ENCODE measurements at places on chromosomes 3 and 15. TPM values are rescaled to one million over a fixed set of nuclear protein-coding genes. Genes with fewer than 3 reads are reported as not detected.

DNA sequence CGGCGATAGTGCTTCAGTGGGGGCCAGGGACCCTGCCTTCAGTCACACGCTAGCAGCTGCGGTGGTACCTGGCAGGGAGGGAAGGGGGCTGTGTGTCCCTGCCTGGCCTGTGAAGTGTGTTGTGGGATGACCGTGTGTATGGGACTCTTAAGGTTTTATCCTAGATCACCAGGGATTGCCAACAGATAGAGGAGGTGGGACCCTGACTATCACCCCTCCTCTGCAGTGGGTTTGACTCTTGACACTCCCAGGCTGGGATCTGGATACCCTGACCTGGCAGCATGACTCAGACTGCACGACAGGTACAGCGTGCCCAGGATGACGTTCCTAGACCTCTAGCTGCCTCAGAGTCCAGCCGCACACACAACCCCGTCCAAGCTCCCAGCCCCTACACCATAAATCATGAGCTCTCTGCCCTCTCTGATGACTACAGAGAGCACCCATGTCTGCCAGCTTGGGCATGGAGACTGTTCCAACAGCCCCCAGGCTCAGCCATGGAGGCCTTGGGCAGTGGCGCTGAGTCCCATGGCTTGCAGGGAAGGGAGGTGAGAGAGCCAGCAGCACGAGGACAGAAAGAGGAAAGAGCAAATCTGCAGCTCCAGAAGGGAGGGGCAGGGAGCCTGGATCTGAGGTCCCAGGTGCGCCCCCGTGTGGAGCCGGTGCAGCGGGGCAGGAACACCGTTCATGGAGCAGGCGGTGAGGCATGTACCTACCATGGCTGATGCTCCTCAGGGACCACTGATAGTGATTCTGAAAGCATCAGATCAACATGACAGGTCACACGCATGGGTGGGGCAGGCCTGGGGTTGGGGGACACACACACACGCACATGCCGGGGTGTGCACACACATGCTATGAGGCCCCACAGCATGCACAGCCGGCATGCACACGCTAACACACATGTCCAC, 71.0 kb downstream of the ADAMTS7 start:
- peak; percentile 81 for DNase-seq

GRCh38 chr15:25862472-25863110, 536 bp downstream of the ATP10A start:
- DNase-seq, result peak; percentile 78

DNA sequence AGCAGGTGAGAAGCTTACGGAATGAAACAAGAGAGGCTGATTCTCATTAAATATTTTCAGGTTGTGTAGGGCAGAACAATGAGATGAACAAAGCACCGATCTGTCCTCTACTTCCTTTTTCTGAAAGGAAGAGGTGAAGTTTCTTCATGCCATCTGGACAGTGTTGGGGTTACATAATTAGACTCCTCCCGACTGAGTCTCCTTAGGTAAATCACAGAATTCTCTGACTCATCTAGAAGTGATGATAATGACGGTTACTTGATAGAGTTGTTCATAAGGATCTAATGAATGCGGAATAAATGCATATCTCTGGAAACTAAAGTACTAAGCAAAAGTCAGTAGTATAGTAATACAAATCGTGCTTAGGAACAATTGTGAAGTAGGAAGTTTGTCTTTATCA, 21.2 kb downstream of the CRTC3 start:
- DNase-seq, result no peak

DNA sequence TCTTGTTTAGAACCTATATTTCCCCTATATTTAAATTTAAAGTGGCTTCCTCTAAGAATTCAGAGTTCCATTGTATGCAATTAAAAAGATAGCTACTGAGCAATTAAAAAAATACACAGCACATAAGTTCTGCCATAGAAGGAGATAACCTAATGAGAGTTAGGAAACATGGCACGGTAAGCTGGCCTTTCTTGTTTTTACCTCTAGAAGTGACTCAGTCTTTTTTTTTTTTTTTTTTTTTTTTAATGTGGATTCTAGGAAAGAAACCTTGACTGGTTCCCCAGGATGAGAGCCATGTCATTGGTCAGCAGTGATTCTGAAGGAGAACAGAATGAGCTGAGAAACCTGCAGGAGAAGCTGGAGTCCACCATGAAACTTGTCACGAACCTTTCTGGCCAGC, 142.7 kb upstream of the BHLHE40 start:
- DNase-seq, result no peak

- DNase-seq, result peak; percentile 33
Observed at GRCh38 chr3:188734395-188734794, 437.4 kb upstream of the TPRG1 start.

DNA sequence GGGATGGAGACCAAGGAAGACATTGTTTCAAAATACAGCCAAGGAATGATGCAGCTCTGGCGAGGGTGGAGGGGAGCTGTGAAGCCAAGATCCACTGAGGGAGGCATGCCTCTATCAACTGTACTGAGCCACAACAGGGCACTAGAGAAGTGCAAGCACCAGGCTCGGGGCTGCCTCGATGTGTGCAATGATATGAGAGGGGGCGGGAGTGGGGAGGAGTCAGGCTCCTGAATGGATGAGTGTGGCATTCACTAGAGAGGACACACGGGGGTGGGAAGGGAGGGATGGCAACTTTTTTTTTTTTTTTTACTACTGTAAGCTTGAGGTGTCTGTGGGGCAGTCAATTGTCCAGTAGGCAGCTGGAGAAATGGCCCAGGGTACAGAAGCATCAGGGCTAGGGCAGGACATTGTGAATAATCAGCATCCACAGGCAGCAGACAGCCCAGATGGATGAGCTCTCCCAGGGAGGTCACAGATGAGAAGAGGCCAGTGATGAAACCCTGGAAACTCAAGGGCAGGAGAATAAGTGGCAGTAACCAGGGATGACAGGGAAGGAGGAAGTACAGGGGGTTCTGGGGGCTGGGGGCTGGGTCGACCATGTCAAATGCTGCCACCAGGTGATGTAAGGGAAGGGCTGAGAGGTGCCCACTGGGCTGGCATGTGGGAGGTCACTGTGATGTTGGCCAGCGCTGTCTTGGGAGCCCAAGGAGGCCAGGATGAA, 5.9 kb downstream of the STOML1 start:
- no peak for DNase-seq

The IMPG2 gene
- 0.73 TPM for total RNA-seq

All from stomach (tissue), 19 donors.